ENCODE measurements at places on chromosomes 2 and 18.
A peak's percentile ranks its signal among the peaks of the same experiment; 100 is the strongest.

DNA sequence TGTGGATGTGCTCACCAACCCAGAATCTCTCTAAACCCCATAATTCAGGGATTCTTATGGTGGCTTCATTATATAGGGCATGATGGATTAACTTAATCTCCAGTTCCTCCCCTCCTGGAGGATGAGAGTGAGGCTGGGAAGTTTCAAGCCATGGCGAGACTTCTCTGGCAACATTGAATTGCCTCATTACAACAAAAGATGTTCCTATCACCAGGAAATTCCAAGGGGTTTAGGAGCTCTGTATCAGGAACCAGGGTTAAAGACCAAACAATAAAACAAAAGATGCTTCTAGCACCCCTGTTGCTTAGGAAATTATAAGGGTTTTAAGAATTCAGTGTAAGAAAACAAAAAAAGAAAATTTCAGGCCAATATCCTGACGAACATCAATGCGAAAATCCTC is 100.1 kb downstream of the NAB1 start:
- DNase-seq: no peak

- DNase-seq: no peak
Observed at GRCh38 chr2:198712485-198712884, 745.3 kb downstream of the SATB2 start.

GRCh38 chr2:236688563-236689392 is 119.2 kb downstream of the ACKR3 start:
- peak; percentile 31 for DNase-seq

- no peak for DNase-seq
Observed at GRCh38 chr2:136424112-136424511, 306.2 kb upstream of the CXCR4 start.

- no peak for DNase-seq
Observed at GRCh38 chr2:236536727-236537398, 32.8 kb upstream of the ACKR3 start.

GRCh38 chr2:65813631-65814173 is 381.3 kb upstream of the SPRED2 start:
- no peak for DNase-seq

- no peak for DNase-seq
Observed at GRCh38 chr18:35368595-35368994, 8.5 kb downstream of the ZNF396 start.

- no peak for DNase-seq
Observed at GRCh38 chr2:182694189-182694588, 21.9 kb upstream of the DNAJC10 start.

DNA sequence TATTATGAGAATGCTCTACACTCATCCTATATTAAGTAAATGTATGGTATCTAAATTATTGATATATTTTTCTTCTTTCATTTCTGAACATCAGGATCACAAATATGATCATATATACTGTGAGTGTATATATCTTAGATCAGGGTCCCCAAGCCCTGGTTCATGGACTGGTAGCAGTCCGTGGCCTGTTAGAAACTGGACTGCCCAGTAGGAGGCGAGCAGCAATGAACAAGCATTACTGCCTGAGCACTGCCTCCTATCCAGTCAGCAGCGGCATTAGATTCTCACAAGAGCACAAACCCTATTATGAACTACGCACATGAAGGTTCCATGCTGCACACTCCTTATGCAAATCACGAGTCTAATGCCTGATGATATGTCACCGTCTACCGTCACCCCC is 1247.1 kb upstream of the NXPH2 start:
- DNase-seq: no peak

GRCh38 chr2:24045511-24046508 is 1.4 kb downstream of the WDCP start:
- no peak for DNase-seq

DNA sequence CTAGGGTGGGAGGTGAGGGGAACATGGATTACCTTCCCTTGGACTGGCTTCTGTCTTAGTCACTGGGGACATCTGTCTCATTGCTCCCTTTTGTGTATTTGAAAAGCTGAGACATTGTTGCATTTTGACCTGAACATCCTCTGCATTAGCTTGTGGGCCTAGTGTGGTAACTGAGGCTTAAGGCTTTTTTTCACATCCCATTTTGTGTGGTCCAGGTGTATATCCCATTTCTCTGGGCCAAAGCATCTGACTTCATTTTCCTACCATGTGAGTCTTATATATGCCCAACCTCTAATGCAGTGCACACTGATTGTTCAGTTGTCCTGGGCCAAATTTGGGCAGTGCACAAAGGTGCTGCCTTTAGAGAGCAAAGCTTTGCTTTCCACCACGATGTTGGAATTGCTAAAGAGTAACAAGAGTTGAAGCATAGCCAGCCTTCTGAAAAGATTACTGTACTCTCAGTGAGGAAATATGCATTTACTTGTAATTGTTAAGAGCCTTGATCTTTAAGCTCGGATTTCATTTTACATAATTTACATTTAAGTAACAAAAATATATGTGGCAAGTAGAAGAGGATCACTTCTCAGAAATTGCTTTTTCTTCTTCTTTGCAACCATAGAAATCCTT is 13.3 kb downstream of the PRKCE start:
- DNase-seq: no peak

DNA sequence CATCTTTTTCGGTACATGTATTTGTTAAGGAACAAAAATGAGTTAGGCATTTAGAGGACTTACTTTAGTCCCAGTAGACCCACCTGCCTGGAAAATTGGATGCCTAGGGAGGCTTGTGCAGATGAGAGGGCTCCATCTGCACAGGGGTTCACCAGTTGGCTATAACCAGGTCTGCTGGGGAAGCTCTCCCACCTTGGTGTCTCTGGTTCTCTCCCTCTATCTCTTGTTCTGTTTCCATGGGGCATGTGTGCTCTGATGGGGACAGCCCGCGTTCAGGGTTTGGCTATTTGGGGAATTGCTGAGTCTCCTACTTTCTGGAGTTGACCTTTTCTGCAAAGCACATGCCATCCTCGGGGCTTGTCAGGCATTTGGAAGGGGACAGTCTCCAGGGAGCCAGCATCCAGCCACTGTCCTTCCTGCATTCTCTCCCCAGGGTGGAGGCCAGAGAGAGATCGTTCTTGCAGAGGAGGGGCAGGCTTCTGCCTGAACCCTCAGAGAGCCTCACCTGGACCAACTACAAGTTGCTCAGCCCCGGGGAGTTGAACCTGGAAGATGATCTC is 157.3 kb downstream of the KLHL29 start:
- DNase-seq: no peak

DNA sequence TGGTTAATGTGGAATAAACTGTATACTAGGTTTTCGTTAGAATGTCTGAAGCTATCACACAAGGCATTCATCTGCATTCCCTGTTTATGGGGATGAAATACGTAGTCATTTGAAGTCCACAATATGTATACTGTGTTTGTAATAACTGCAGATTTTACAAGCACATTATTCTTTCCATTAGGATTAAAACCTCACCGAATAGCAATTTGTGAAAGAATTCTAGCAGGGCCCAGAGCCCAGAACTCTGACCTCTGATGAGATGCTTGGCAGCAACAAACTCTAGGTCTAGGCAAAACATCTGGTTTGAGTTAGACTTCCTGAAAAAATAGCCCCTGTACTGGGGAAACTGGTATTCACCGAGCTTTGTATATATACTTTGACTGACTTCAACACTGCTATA is 158.2 kb downstream of the SRBD1 start:
- no peak for DNase-seq

GRCh38 chr2:42951263-42951938 is 159.0 kb upstream of the HAAO start:
- no peak for DNase-seq

GRCh38 chr2:107325981-107326786 is 440.2 kb upstream of the ST6GAL2 start:
- no peak for DNase-seq

GRCh38 chr18:61086657-61087056 is 246.6 kb upstream of the CDH20 start:
- no peak for DNase-seq

DNA sequence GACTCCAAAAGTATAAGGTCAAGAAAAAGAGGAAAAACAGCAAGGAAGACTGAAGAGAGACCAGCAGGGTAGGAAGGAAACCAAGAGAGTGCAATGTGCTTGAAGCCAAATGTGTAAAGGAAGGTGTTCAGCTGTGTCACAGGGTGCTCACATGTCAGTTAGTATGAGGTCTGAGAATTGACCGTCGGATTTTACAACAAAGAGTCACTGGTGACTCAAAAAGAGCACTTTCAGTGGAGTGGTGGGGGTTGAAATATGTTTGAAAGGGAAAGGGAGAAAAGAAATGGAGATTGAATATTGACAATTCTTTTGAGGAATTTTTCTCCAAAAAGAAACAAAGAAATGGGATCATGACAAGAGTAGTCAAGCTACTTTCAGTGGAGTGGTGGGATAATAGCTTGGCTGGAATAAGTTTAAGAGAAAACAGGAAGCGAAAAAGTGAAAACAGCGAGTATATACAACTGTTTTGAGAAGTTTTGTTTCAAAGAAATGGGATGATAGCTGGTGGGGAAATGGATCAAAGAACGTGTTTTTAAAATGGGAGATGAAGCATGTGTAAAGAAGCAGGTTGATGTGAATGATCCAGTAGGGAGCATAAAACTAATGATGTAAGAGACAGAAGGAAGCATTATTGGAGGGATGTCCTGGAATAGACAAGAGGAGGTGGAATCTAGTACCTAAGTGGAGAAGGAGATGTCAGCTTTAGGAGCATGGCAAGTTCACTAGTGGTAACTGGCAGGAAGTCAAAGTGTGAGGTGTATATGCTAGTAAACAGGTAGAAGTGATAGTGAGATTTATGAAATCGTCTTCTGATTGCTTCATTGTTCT is 3.6 kb upstream of the TSPYL6 start:
- no peak for DNase-seq

DNA sequence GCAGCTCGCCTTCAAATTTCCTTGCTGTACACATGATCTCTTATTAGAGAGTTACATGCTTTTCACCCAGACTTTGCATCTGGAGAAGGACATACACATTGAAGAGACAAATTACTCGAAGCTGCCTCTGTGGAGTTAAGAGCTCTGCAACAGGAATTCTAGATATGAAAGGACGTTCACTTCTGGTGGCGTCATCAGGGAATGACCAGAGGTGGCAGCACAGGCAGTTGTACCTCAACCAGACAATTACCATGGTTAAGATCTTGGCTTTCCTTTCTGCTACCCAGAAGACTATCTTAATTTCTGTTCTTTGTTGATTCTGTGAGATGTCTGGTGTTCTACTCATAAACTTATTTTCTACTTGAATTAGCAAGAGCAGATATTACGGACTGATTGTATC is 39.1 kb upstream of the MC4R start:
- DNase-seq: peak; percentile 39

- DNase-seq: no peak
Observed at GRCh38 chr2:71646028-71646427, 192.7 kb downstream of the DYSF start.

DNA sequence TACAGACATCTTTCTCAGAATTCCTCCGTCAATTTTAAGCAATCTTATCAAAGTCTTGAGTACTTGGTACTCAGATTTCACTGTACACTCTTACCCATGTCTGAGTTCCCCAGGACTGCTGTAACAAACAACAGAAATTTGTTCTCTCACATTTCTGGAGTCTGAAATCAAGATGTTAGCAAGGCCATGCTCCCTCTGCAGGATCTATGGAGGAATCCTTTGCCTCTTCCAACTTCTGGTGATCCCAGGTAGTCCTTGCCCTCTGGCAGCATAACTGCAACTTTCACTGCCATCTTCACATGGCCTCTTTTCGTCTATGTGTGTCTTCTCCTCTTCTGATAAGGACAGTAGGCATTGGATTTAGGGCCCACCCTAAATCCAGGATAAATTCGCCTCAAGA is 17.1 kb upstream of the CACNB4 start:
- DNase-seq: no peak

All from BE2C (cell line).